Stimulated activated CD8-positive, alpha-beta memory T cell treated with anti-CD3 and anti-CD28 coated beads, Interleukin-4, amount 100 ng/mL, for 4 hours (primary cell): ENCODE measurements at places on chromosomes 4 and X.

GRCh38 chr4:94486372-94486801 is 34.6 kb downstream of the PDLIM5 start:
- no peak for DNase-seq

- DNase-seq = no peak
Measured at GRCh38 chr4:179624768-179625181, 2182.5 kb upstream of the AGA start.

- no peak for DNase-seq
Measured at GRCh38 chr4:113957956-113958355, 21.5 kb downstream of the ARSJ start.

DNA sequence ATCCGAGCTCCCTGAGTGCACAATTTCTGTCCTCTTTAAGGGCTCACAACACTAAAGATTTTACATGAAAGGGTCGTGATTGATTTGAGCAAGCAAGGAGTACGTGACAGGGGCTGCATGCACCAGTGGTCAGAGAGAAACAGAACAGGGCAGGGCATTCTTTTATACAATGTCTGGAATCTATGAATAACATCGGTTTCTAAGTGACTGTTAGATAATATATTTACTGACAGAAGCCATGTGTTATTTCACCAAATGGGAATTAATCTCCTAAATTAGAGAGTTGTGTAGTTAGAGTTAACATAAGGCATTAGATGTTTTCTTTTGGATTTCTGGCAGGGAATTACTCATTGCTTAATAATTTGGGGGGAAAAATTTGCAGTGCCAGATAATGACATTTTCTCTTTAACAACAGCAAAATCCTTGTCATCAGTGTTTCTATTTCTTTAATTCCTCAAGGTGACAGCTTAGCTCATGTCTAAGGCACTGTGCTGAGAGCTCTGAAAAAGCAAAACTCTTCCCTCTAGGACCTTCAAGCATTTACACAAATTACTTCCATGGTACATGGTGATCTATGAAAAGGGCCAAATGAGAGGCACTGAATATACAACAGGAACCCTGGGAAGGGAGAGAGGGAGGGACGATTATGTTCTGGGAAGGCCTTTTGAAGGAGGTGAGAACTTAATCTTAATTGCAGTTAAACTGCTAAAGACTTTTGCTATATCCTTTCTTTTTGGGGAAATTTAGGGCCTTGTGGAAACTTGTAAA is 145.0 kb downstream of the RTL3 start:
- no peak for DNase-seq

DNA sequence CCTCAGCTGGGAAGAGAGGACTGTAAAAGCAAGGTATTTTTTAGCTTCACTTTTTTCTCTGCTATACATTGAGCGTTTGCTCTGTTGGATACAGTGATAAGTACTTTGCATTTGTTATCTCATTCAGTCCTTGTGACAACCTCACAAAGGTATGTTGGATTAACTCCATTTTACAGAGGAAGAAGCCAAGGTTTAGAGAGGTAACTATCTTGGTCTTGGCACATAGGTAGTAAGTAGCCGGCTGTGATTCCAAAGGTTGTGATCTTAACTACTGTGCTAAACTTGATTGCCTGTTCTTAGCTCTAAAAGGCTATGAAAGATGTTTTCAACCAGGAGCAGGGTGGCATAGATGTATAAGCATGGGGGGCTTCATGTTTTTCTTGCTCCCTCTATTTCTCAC is 134.4 kb downstream of the POLA1 start:
- DNase-seq = no peak

GRCh38 chr4:185229021-185229818 is 19.8 kb downstream of the SNX25 start:
- DNase-seq = no peak

DNA sequence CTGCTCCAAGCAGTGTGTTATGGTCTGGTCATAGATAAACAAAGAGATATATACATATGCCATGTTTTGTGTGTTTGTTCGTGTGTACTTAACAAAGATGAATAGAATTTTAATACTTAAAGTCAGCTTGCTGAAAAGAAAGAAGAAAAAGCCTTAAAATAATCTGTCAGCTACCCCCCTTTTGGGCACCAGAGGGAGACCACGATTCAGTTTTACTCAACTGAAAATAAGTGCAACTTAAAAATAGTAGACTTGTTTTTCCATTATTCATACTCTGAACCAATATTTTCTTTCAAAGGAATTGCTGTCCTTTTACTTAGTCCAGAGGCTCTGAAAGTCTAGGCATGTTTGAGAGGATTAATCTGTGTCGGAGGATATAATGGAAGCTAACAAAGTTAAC is 181.7 kb upstream of the AGTR2 start:
- no peak for DNase-seq

GRCh38 chr4:170102426-170102825 is 12.7 kb upstream of the AADAT start:
- DNase-seq = no peak

- DNase-seq = no peak
Measured at GRCh38 chr4:27716693-27717430, 856.2 kb downstream of the STIM2 start.

DNA sequence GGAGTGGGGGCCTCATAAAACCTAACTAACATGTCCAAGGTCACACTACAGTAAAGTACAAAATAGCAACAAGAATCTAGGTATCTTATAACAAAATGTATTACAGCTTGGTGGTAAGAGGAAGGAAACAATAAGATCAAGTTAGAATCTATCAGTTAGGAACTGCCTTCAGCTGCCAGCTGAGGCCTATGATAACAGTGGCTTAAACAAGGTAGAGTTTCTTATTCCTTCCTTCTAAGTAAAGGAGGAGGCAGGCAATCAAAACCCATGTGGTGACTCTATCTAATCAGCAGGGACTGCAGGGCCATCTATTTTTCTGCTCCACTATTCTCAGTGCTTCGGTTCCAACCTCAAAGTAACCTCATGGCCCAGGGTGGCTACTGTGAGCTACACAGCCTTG is 10.9 kb downstream of the SH3D19 start:
- no peak for DNase-seq
